ENCODE measurements at places on chromosomes 3 and 15. TPM values are rescaled to one million over a fixed set of nuclear protein-coding genes. Genes with fewer than 3 reads are reported as not detected.

SLC6A1 gene
- not detected for total RNA-seq

CHRM5 gene
- total RNA-seq = not detected

NUP210 gene
- 163 TPM for total RNA-seq

ATP8B4 gene
- total RNA-seq = 25.0 TPM

GOLGA8S gene
- total RNA-seq = 1.3 TPM

CAPN3 gene
- total RNA-seq = 8.3 TPM

ACSBG1 gene
- total RNA-seq = not detected

HRG gene
- total RNA-seq = not detected

C3orf85 gene
- total RNA-seq = not detected

DNA sequence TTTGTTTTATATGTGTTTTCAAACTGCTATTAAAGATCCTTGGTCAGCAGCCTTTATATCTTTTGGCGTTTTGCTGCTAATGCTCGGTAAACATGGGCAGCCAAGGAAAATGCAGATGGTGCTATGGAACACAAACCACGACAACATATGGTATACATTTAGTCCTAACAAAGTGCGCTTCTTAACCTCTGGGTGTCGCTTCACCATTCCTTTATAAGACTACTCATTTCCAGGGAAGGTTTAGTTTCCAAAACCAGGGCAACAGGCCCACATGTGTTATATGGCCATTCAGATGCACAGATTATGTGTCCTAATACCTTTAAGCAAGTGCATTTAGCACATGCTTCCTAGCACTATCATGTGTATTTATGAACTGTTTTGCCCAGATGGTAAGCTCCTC, 14.7 kb downstream of the SHOX2 start:
- no peak for DNase-seq

DNA sequence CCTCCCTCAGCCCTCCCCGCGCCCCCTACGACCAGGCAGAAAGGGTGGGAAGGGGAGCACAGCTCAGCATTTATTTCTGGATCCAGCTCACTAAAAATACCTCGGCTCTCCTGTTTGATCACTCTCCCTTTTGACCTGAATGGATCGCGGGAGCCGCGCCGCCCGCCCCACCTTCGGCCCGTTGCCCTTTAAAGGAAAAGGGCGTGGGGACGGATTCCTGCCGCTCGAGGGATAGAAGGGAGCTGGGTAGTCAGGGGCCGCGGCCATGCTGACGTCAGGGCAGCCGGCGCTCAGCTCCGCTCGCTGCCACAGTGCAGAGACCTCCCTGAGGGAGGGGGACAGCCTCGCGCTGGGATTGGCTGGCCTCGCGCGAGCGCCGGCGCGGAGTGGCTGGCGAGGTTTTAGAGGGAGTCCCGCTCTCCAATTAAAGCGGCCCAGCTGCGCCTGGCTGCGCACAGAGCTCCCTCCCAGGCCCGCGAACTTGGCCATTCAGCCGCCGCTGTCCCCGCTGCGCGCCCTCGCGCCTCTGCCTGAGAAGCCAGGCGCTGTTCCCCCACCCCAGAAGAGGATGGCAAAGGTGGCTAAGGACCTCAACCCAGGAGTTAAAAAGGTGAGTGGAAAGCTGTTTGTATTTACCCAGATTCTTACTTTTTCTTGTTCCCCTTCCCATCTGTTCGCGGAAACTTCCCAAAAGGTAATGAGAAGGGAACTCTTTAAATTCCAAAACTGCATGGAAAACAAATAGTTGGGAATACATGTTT, at the start of gene LMCD1:
TSS of gene LMCD1 (plus strand) at position 453 of the 761 bp plus-strand sequence. CDS start at position 569, 116 bp downstream.
- DNase-seq = peak; percentile 77

GRCh38 chr3:151426341-151426657, 34.6 kb downstream of the IGSF10 start:
- DNase-seq = no peak

- no peak for DNase-seq
Measured at GRCh38 chr15:70132139-70132538, 34.4 kb upstream of the TLE3 start.

GRCh38 chr15:76274226-76274625, 37.0 kb downstream of the ETFA start:
- no peak for DNase-seq

DNA sequence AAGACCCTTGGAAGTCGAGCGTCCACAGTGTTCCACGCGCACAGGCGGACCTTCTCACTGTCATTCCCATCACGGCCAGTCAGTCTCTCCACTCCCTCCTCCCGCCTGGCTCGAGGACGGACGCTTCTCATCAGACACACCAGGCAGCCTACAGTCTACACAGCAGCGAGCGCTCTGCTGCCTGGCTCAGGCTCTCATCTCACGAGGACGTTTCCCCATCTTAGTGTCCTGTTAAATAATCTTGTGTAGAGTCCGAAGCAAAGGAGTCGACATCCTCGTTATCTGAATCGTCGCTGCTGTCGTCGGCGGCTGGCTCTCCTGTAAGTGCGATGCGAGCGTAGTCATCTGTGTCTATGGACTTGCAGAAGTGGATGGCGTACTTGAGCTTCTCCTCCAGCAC, 12.4 kb upstream of the OCA2 start:
- no peak for DNase-seq

DNA sequence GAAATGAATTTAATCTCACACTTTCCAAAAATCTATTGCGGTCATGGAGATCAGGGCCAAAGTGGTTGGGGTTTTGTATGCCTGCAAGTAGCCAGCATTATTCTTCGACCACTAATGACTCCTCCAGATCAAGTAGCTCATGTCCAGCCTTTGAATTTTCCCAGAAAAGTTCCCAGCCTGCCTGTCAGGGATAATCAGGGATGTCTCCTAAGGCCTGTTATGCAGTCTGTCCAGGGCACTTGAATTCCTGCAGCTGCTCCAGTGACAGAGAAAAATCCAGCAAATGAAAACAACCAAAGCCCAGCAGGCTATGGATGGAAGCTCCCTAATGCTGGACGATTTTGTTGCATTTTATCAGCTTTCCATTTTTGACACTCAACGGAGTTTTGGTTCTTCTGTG, 215.4 kb downstream of the ADAMTSL3 start:
- DNase-seq = no peak

- DNase-seq = no peak
Measured at GRCh38 chr15:31781261-31781660, 249.1 kb upstream of the CHRNA7 start.

GRCh38 chr3:7275396-7275795, 414.5 kb downstream of the GRM7 start:
- no peak for DNase-seq

DNA sequence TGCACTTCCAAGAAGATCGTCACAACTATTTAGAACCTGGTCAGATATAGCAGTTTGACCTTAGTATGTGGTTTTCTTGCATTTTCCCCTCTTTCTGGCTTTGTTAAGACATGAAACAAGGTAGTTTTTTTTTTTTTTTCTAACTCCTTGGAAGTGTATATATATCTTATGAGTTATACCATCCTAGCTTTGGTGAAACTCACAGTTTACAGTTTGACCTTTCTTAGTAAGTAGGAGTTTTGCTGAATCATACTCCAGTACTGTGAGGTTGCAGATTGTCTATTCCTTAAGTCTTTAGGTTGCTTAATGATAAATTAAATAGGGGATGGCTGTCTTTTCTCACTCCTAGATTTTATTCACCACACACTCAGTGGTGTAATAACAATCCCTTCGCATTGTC, 325.0 kb downstream of the RBMS3 start:
- DNase-seq = no peak

DNA sequence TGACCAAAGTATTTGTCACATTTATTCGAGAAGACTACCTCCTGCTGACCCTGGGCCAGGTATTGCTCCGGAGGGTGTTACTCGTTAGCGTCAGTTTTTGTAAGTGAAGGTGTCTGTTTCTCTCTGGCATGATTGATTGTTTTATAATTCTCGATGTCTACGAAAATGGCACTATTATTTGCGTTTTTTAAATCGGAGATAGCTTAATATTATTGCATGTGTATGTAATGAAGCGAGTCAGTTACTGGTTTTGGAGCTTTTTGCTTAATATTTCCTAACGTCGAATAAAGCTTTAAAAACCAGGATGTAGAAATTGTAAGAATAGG, 439 bp downstream of the DZIP3 start:
- DNase-seq = no peak

DNA sequence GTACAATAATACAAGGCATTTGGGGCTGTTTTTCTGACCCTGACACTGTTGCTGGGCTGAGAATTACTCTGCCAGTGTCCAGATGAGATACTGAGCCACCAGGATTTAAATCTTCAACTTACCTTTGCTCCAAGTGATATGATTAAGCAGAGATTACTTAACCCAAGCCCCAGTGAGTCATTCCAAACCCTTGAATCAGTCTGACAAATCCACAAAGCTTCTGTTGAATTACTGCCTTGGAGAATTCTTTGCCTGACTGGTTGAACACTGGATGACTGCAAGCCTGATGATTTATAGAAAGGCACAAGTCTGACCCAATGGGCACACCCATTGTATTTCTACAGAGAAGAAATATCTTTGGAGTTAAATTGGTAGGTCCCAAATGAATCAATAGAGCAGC, 88.2 kb upstream of the TSC22D2 start:
- no peak for DNase-seq

- DNase-seq = no peak
Measured at GRCh38 chr15:70892912-70893560, 410 bp downstream of the LRRC49 start.

DNA sequence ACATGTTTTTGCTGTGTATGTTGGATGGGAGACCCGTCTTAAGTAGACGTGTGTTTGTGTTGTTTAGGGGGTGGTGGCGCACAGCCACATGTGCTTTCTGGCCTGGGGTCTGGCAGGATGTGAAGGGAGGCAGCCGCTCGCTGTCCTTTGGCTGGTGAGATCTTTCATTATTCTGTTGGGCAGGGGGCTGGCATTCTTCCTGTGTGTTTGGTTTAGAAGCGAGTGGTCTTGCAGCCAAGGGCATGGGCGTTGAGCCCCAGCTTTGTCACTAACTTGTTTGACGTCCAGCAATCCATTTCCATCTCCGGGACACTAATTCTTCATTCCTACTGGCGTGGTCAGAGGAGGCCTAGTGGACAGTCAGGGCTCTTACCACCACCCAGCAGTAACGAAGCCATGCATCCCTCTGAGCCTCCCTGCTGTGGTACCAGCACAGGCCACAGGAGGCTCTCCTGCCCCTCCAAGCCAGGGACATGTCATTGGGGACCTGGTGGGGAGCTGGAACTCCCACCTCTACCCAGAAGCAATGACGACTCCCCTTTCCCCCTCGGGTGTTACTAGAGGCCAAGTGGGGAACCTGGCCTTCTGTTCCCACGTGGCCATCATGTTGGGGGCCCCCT, 10.7 kb downstream of the THSD4 start:
- DNase-seq = no peak

GRCh38 chr3:110910346-110910955, 161.2 kb upstream of the NECTIN3 start:
- no peak for DNase-seq

- DNase-seq = no peak
Measured at GRCh38 chr3:107970993-107971580, 119.7 kb downstream of the CD47 start.

Measured in activated naive CD8-positive, alpha-beta T cell treated with anti-CD3 and anti-CD28 coated beads, Interleukin-2, amount 10 ng/mL, durations not matched to agents 7 days and 5 days (primary cell).